Smooth muscle cell of trachea (primary cell): ENCODE measurements at places on chromosomes 1 and 21. TPM values are rescaled to one million over a fixed set of nuclear protein-coding genes. Genes with fewer than 3 reads are reported as not detected.

Gene BRINP3
- not detected in 2 replicates for total RNA-seq

Gene EXO1
- 2.0 and 14.7 TPM in 2 replicates for total RNA-seq

Gene OR2AK2
- not detected in 2 replicates for total RNA-seq

Gene OR2T35
- total RNA-seq: not detected in 2 replicates

Gene ATP1A4
- not detected in 2 replicates for total RNA-seq

Gene MFSD2A
- 0.58 and 4.1 TPM in 2 replicates for total RNA-seq

Gene CRYAA
- not detected in 2 replicates for total RNA-seq

Gene LCA5L
- total RNA-seq: 0.66 and 0.87 TPM in 2 replicates

Gene LCE3E
- total RNA-seq: not detected in 2 replicates

Gene LRRC38
- not detected in 2 replicates for total RNA-seq
